Stimulated activated CD8-positive, alpha-beta memory T cell treated with anti-CD3 and anti-CD28 coated beads, Interleukin-7, amount 100 ng/mL, for 1 hour (primary cell): ENCODE measurements at places on chromosomes 11 and 22.
A peak's percentile ranks its signal among the peaks of the same experiment; 100 is the strongest.

DNA sequence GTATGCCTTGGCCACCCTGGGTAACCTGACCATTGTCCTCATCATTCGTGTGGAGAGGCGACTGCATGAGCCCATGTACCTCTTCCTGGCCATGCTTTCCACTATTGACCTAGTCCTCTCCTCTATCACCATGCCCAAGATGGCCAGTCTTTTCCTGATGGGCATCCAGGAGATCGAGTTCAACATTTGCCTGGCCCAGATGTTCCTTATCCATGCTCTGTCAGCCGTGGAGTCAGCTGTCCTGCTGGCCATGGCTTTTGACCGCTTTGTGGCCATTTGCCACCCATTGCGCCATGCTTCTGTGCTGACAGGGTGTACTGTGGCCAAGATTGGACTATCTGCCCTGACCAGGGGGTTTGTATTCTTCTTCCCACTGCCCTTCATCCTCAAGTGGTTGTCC is 2.7 kb downstream of the OR51D1 start:
- no peak for DNase-seq

- DNase-seq, result no peak
Observed at GRCh38 chr22:23215294-23216241, 35.3 kb downstream of the BCR start.

GRCh38 chr11:112792070-112792469 is 169.2 kb upstream of the NCAM1 start:
- DNase-seq, result no peak

- DNase-seq, result no peak
Observed at GRCh38 chr22:44666207-44666585, 35.8 kb upstream of the PRR5 start.

- peak; percentile 88 for DNase-seq
Observed at GRCh38 chr22:21952586-21953571, at the start of gene PPM1F. Gene PPM1F (minus strand): TSS chr22:21952848. CDS start chr22:21946048, 6,800 bp downstream.

GRCh38 chr11:131957201-131957600 is 586.8 kb downstream of the NTM start:
- DNase-seq, result no peak

DNA sequence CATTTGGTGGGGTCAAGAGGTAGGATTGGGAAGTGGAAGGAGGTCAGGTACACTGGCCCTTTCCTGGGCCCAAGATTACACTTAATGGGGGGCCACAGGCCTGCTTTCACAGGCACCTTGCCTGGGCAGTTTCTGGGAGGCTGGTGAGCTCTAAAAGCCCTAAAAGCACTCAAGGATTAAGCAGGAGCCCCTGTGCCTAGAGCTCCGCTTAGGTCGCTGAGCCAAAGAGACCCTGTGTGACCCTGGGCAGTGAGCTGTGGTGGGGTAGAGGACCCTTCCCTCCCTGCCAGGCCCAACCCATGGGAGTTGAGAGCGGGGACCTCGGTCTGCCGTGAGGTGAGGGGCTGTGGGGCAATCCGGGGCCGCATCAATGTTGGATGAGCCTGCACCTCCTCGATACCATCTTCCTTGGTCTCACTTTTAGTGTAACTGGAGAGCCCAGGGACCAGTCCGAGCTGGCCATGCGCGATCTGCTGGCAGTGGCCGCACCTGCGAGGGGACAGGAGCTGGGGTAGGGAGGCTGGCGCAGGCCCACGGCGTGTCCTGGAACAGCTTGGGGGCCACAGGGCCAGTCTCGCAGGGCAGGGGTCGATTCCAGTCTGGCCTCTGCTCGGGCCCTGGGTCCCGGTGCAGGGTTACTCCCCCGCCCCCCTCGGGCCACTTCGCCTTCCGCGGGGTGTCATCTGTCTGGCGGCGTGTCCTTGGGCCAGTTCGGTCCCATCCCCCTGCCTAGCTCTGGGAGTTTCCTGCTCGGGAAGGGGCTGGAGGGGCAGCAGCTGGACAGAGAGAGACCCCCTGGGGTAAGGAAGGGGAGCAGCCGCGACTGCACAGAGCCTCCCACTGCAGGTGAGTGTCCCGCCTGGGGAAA is 44.3 kb downstream of the EIF3F start:
- DNase-seq, result no peak

GRCh38 chr22:22425356-22425755 is 83.2 kb downstream of the ZNF280B start:
- no peak for DNase-seq

DNA sequence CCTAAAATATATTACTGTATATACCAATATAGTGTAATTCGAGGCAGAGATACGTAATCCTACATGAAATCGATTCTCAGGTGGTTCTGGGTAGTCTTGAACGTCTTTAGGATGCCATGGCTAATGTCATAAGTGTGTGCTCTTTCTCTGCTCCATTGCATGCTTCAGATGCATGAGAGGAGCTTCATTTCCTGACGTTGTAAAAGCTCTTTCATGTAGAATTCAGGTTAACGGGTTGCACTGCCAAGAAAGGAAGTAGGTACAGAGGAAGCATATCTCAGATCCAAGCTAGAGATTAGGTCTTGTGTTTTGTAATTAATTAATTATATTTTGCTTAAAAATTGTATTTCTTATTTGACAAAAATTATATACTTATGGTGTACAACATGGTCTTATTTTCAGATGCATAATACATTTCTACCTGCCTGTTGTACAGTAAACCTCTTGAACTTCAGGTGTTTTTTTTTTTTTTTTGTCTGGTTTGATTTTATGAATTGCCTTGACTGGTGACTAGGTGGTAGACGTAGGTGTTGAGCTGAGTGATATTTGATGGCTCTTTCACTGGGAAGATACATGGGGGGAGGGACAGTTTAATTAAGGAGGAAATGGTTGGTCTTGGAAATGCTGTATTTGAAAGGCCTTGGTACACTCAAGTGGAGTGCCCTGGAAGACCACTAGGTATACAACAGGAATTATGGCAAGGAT is 9.3 kb downstream of the NUP50 start:
- no peak for DNase-seq

DNA sequence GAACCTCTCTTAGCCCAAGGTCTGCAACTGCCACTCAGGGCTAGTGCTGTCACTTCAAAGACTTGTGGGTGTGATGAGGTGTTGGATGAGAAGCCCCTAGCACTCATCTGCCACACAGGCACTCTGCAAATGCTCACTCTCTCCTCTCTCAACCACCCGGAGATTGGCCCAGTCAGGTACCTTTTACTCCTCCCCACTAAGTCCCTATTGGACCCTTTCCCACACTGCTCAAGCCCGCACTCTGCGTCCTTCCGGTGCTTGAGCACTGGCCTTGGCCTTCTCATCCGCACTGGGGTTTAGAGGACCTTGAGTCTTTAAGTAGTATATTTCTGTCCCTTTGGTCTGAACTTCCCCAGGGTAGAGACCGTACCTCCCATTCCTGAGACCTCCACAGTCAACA is 308.0 kb downstream of the NXPE2 start:
- DNase-seq, result no peak

- peak; percentile 78 for DNase-seq
Observed at GRCh38 chr11:65386307-65387140, at the start of gene FRMD8. Gene FRMD8 (plus strand): TSS chr11:65386637. CDS start chr11:65387037, 400 bp downstream.

GRCh38 chr11:70695086-70695960 is 297.0 kb downstream of the CTTN start:
- DNase-seq, result no peak

DNA sequence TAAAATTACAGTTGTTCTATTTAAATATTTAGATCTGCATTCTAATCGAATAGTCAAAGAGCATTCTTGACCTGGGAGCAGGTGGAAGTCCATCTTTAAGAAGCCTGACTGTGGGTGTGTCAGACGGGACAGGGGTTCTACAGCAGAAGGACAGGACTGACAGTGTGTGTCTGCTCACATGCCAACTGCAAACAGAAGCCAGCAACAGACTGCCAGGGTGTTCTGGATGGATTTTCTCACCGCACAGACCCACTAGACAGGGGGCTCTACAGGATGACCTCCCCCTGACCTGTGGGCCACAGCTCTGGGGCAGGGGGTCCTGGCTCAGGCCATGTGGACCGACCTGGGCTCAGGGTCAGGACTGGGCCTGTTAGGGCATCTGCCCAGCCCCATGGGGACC is 22.8 kb upstream of the NAP1L4 start:
- no peak for DNase-seq

DNA sequence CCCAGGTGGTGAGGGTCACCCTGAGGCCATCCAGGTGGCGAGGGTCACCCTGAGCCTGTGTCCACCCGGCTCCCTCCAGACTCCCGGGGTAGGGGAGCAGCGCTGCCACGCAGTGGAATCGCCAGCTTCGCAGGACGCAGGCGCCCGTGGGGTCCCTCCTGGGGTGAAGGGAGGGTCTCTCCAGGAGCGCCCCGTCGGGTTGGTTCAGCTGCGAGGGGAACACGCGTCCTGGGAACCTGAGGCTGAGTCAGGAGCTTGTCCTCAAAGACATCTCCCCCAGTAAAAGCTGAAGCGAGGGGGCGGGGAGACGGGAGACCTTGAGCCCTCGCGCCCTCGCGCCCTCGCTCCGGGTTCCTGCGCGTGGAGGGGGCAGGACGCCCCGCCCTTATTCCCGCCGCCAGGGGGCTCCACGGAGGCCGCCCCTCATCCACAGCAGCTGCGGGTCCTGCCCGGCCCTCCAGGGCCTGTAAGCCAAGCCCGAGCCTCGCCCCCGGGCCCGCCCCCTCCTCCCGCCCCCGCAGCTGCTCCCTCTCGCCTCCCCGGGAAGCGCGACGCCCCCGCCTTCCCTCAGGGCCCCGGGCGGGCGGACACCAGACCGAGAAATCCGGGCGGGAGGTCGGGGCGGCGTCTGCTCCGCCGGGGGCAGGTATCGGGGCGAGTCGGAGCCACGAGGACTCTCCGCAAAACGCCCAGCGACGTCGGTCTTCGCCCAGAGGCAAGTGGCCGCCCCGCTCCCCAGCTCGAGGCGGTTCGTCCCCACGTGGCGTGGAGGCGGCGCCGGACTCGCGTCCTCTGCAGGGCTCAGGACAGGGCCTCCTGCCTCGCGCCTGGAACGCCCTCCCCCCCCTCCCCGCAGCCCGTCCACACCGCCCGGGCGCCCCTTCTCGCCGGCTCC is 22.8 kb downstream of the PIM3 start:
- no peak for DNase-seq

DNA sequence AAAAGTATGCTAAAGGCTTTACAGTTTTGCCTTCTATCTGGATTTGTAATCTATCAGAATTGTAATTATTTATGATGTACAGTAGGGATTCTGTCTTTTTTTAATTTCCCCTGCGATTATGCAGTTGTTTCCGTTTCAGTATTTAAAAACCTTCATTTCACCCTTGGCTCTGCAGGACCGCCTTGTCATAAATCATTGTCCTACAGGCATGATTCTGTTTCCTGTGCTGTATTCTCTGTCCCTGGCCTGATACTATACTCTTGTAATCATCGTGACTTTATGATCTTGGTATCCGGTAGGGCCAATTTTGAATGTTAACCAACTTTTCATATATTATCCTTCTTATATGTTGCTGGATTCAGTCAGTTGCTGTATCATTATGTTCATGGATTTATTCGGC is 151.7 kb downstream of the ATXN10 start:
- DNase-seq, result no peak

GRCh38 chr11:94795476-94796189 is 27.5 kb downstream of the AMOTL1 start:
- no peak for DNase-seq

DNA sequence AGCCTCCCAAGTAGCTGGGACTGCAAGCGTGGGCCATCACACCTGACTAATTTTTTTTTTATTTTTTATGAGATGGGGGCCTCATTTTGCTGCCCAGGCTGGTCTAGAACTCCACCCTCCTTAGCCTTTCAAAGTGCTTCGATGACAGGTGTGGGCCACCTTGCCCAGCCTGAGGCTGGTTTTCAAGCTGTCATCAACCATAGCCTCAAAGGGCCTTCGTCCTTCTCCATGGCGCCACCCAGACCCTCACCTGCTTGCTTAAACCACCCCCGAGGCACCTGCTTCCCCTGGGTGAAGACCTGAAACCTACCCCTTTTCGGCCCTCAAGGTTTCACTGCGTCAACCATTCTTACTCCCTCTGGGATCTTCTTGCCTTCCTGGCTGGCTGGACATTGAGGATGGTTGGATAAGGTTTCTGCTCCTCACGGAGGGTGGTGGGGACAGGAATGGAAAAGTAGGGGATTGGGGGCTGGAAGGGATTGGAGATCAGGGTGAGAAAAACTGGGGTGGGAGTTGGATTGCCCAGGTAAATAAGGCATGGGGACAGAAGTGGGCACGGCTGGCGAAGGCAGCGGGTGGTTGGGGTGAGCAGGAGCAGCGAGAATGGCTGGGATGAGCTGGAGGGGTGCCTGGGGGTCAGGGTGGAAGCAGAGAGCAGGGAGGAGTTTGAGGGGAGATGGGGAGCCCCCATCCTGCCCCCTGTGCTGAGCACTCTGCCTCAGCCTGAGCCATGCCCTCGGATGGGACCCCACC is 2.8 kb upstream of the ACR start:
- DNase-seq, result no peak

GRCh38 chr11:61539006-61539405 is 30.5 kb downstream of the LRRC10B start:
- DNase-seq, result no peak

DNA sequence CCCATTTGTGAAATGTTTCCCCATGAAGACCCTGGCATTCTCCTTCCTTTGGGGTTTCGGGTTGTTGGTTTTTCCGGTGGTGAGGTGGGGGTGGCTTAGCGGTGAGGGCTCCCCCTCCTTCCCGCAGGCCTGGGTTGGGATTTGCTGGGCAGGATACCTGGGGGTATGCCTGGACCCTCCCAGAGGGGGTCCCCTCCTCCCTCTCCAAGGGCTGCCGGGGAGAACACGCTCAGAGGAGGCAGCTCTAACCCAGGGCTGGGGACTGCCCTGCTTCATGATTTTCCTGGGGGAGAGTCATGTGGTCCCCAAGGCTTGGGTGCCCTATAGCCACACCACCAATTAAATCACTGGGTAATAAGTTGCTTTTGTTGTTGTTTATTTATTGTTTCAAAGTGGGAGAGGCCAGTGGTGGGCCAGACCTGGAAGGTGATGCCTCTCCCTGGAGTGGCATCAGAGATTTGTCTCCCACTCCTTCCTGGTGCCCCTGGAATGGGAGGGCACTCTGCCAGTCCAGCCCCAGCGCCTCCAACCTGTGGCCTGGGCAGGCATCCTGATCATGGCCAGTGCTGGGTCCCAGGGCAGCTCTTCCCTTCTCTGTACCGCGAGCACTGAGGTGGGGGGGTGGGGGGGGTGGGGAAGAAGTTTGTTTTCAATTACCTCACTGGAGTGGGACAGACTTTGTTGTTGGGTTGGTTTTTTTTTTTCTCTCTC is 1.3 kb upstream of the CLCF1 start:
- no peak for DNase-seq

- no peak for DNase-seq
Observed at GRCh38 chr11:26573896-26574295, 1.8 kb upstream of the MUC15 start.

DNA sequence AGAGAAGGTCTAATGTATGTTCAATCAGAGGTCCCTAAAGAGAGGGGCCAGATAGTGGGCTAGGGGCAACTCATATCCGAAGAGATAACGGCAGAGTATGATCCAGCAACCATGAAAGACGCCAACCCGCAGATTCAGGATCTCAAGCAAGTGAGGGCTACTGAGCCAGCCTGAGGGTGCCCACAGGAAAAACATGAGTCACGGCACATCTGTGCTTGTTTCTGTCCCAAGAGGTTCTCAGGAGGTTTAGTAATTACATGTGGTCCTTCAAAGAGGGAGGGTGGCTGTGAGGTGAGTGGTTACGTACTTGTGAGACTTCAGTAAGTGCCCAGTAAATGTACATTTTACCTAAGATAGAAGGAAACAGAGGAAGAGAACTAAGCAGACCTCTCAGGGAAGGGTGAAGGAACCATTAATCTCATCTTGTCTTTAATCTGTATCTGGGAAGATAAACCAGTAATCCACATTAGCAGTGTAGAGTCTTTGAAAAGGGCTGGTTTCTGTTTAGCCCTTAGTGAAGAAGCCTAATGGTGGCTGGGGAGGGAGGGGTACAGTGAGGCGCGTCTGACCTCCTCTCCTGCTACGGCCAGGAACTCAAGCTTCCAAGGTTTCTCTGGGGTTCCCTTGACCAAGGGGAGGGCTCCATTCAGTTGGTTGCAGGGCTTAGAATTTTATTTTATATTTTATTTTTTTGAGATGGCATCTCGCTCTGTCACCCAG is 10.2 kb downstream of the SIRT3 start:
- no peak for DNase-seq
